ENCODE measurements at places on chromosomes 11 and 22. TPM values are rescaled to one million over a fixed set of nuclear protein-coding genes. Genes with fewer than 3 reads are reported as not detected.

Gene SLC6A5
- 0.47 TPM for polyA plus RNA-seq

Gene PICK1
- 37.2 TPM for polyA plus RNA-seq

Gene UCP3
- polyA plus RNA-seq: 4.8 TPM

Gene PDE2A
- polyA plus RNA-seq: 13.6 TPM

Gene ANO9
- 10.6 TPM for polyA plus RNA-seq

Gene SORL1
- polyA plus RNA-seq: 41.9 TPM

Gene VWCE
- polyA plus RNA-seq: 4.7 TPM

Gene SSRP1
- 200 TPM for polyA plus RNA-seq

Gene SLC5A12
- 57.3 TPM for polyA plus RNA-seq

Gene DLG2
- 13.4 TPM for polyA plus RNA-seq

Gene RBM14
- 86.7 TPM for polyA plus RNA-seq

Gene APOBEC3B
- polyA plus RNA-seq: 4.4 TPM

Gene ANO3
- polyA plus RNA-seq: 3.0 TPM

Gene CREB3L1
- 12.2 TPM for polyA plus RNA-seq

Gene OR4A16
- not detected for polyA plus RNA-seq

Gene KDM4E
- 0.47 TPM for polyA plus RNA-seq

Gene CCDC89
- polyA plus RNA-seq: 3.0 TPM
